ENCODE measurements at places on chromosomes 11 and 22.

DNA sequence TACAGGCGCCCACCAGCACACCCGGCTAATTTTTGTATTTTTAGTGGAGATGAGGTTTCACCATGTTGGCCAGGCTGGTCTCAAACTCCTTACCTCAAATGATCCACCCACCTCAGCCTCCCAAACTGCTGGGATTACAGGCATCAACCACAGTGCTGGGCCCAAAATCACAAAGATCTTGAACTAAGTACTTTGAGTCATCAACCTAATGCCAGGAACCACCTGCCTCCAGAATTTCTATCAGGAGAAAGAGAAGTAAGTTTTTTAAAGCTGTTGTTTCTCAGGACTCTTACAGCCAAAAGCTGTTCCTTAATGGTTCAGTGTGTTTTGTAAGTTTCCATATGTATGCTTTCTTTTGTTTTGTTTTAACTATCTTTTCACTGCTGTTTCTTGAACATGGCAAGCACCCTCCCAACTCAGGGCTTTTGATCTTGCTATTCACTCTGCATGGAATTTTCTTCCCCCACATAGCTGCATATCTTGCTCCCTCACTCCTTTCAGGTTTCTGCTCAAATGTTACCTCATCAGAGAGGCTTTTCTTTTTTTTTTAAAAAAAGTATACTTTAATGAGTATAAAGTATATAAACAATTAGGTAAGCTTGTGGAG, 6.0 kb upstream of the PAK1 start:
- no peak for DNase-seq

DNA sequence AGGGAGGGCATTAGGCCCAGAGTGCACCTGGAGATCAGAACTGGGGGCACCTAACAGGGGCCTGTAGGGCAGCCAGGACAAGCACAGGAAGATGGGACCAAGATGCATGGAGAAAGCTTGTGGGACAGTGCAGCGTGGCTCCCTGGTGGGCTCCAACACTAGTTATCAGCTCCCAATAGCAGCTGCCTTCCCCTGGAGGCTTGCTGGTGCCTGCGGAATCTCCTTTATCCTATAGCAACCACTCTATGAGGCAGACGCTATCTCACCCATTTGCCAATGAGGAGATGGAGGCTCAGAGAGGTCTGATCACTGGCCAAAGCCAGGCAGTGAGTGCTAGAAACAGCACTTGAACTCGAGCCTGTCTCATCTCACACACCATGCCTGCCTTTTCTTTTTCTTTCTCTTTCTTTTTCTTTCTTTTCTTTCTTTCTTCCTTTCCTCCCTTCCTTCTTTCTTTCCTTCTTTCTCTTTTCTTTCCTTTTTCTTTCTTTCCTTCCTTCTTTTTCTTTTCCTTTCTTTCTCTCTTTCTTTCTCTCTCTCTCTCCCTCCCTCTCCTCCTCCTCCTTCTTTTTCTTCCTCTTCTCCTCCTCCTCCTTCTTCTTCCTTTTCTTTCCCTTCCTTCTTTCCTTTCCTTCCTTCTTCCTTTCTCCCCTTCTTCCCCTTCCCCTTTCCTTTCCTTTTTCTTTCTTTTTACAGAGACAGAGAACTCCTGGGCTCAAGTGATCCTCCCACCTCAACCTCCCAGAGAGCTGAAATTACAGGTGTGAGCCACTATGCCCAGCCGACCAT, 16.1 kb upstream of the SEC14L4 start:
- DNase-seq = no peak

GRCh38 chr11:10401696-10402392, 53.2 kb upstream of the AMPD3 start:
- no peak for DNase-seq

DNA sequence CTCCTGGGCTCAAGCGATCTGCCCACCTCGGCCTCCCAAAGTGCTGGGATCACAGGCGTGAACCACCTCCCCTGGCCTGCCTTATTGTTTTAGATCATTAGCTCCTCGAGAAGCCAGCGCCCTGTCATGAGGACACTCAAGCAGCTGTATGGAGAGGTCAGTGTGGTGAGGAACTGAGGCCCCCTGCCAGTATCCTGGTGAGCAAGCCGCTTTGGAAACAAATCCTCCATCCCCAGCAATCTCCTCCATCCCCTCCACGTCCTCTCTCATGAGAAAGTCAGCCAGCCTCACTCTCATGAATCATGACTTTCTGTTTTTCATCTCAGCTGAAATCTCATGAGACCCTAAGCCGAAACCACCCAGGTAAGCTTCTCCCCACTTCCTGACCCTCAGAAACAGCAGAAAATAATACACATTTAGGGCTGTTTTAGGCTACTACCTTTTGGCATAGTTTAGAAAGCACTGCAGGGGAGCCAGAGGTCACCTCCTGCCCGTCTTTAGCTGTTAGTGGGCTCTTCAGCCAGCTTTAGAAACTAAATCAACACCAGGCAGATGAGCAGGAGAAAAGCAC, 56.0 kb downstream of the CTTN start:
- DNase-seq = no peak

DNA sequence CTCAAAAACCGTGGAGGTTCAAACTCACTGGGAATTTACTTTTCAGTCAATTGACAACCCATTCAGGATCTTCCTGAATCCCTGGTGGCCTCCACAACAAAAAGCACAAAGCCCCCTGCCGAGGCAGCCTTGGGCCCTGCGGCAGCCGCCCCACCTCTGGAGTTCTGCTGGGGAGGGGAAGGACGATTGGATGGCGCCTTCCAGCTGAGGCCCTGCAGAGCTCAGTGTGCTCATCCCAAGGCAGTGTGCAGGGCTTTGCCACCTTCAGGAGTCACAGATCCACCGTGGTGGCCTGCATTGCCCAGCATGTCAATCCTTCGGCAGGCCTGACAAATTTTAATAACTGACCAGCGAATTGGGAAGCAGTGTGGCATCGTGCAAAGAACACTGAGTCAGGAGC, 7.4 kb downstream of the ZFTA start:
- no peak for DNase-seq

All from CD4-positive, alpha-beta T cell treated with Interleukin-21 for 1 hour (primary cell).